RKO (cell line): ENCODE measurements at places on chromosomes 11 and 22.

- DNase-seq = no peak
Observed at GRCh38 chr11:59960502-59961381, 3.1 kb upstream of the OOSP4A start.

- no peak for DNase-seq
Observed at GRCh38 chr22:38967451-38968450, 10.3 kb downstream of the APOBEC3A start.

DNA sequence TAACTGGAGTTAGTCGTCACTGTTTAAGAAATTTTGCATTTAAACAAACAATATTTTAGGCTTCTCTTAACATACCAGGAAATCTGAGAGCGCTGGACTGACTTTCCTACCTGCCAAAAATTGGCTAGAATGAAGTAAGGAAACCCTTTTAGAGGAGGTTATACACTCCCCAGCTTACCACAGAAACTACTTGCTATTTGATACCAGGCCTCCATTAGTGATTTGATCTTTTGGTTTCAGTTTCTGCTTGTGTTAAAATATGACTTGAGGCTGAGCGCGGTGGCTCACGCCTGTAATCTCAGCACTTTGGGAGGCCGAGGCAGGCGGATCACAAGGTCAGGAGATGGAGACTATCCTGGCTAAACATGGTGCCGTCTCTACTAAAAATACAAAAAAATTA, 419.9 kb downstream of the LRRC4C start:
- no peak for DNase-seq

GRCh38 chr11:63017306-63017974, 1.8 kb upstream of the SLC22A8 start:
- DNase-seq = no peak

- DNase-seq = no peak
Observed at GRCh38 chr11:9838961-9839360, 175.1 kb downstream of the SWAP70 start.

DNA sequence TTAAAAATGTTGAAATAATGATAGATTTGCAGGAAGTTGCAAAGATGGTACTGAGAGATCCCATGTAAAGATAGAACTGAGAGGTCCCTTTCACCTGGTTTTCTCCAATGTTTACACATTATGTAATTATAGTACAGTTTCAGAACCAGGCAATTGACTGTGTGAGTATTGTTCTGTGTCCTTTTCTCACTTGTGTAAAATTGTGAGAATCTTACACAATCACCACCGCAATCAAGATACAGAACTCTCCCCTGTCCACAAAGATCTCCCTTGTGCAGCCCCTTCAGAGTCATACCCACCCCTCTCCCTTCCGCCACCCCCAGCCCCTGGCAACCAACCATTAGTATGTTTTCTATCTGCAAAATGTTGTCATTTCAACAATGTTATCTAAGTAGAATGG, 119.8 kb upstream of the NAV2 start:
- DNase-seq = no peak

GRCh38 chr22:29817724-29818123, 20.4 kb downstream of the ASCC2 start:
- DNase-seq = no peak

DNA sequence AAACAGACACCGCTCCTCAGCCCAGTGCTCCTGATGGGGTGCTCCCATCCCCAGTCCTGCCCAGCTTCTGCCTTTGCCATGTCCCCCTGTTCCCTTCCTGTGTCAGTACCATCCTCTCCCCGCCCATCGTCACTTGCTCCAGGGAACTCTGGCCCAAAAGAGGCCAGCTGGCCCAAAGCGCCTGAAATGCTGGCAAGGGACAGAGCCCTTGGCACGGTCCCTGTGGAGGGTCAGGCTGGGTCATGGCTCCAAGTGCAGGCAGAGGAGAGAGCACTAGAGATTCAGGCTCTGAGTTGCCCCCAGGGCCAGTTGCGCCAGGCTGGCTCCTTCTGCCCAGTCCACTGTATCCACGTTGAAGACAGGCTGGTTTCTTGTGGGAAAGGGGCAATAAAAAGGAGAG, 8.4 kb upstream of the HDHD5 start:
- DNase-seq = no peak

GRCh38 chr22:26066534-26066933, 102.7 kb upstream of the SEZ6L start:
- no peak for DNase-seq

DNA sequence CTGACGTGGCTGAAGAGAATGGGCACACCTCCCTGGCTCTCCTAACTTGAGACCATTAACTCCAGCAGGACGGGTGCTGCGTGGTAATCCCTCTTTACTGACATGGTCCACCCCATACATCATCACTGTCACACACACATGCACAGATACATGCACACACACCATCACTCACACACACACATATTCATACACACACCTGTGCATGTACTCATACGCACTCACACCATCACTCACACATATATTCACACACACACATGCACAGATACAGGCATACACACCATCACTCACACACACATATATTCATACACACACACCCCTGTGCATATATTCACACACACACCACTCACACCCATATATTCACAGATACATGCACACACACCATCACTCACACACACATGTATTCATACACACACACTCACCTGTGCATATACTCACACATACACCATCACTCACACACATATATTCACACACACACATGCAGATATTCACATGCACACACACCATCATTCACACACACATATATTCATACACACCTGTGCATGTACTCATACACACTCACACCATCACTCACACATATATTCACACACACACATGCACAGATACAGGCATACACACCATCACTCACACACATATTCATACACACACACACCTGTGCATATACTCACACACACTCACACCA, 74.8 kb downstream of the EFCAB6 start:
- no peak for DNase-seq

DNA sequence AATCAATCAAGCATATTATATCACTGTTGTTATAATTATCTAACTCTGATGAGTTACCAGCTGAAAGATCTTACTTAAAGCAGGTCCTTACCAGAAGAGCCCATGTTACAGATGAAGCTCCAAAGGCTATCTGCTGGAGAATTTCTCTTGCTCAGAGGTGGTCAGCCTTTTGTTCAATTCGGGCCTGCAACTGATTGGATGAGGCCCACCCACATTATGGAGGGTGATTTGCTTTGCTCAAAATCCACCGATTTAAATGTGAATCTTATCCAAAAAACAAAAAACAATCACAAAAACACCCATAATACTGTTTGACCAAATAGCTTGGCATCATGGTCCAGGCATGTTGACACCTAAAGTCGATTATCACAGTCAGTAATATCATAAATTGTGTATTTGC, 348.6 kb upstream of the ANO3 start:
- no peak for DNase-seq

GRCh38 chr11:44701276-44701675, 25.5 kb upstream of the TSPAN18 start:
- no peak for DNase-seq
